ENCODE measurements at places on chromosomes 4 and X. TPM values are rescaled to one million over a fixed set of nuclear protein-coding genes. Genes with fewer than 3 reads are reported as not detected.

FMR1 gene
- total RNA-seq = 8.8 TPM

C4orf50 gene
- not detected for total RNA-seq

GPC3 gene
- not detected for total RNA-seq

PCDH18 gene
- total RNA-seq = under 0.01 TPM

ADRA2C gene
- total RNA-seq = 0.70 TPM

PDZD4 gene
- 0.04 TPM for total RNA-seq

MAPK10 gene
- total RNA-seq = 5.6 TPM

FGF5 gene
- total RNA-seq = 2.1 TPM

LONRF3 gene
- not detected for total RNA-seq

All from hair follicular keratinocyte (primary cell).